ENCODE measurements at places on chromosomes 13 and 19. TPM values are rescaled to one million over a fixed set of nuclear protein-coding genes. Genes with fewer than 3 reads are reported as not detected.

CLEC11A gene
- 2.1 TPM for polyA plus RNA-seq

GRCh38 chr13:106139377-106139776 is 396.1 kb downstream of the EFNB2 start:
- no peak for DNase-seq

- DNase-seq = no peak
Observed at GRCh38 chr19:42480335-42481095, 37.8 kb upstream of the CXCL17 start.

CEACAM3 gene
- polyA plus RNA-seq = not detected

- DNase-seq = no peak
Observed at GRCh38 chr19:3179739-3180293, 1.2 kb downstream of the S1PR4 start.

GRCh38 chr19:49129238-49129583 is 9.9 kb downstream of the PPFIA3 start:
- no peak for DNase-seq

DNA sequence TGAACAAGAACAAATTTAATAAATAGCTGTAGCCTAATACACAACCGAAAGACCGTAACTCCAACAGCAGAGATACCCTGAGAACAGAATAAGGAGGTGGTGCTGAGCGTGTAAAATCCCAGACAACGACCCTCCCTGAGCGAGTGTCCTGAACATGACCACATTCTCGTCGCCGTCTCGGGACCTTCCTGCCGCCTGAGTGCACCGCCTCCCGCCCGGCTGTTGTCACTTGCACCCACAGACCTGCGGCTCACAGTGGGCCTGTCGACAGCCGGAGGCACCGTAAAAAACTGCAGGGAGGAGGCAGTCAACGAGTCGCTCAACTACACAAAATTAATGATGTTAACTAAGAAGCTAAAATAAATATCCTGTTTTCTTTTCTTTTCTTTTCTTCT is 35.8 kb upstream of the GRTP1 start:
- DNase-seq = peak; percentile 57

DNA sequence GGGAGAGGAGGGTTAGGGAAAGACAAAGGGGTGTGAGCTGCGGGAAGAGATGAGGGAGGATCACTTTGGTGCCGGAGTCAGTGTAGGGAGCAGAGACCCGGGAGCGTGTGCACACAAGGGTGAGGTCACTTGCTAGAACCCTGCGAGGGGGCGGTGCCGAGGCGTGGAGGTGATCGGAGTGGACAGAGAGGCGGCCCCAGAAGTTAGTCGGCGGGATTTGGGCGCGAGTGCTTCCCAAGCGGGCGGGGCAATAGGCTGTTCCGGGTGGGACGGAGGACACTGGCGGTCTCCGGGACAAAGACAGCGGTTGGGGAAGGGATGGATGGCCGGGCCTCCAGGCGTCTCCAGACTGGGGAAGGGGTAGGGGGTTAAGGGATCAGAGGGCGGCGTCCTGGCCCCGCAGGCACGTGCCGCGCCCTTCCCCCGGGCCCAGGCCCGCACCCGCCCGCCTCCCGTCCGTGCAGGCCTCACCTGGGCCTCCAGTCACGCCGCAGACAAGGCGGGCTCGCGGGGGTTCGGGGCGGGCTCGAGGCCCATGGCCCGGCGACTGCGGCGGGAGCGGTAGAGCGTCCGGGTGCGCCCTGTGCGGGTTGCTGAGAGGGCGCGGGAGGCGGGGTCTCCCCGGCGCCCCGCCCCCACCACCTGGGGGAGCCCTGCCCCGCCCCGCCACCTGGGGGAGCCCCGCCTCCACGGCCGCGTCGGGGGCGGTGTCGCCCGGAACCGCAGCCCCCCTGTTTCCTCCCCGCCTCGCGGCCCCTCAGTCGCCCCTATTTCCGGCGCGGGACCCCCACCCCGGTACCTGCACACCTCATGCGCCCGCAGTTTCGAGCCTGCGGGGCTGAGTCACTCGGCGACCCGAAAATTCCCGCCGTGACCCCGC is at the start of gene LPAR2:
Gene LPAR2 (minus strand): TSS at position 600 of the 880 bp plus-strand sequence. CDS start 945 bp downstream, outside the sequence.
- no peak for DNase-seq

STAP2 gene
- polyA plus RNA-seq = 199 TPM

GRCh38 chr19:4359627-4360000 is 16.3 kb downstream of the MPND start:
- DNase-seq = peak; percentile 71

GRCh38 chr13:23377983-23378632 is 55.4 kb downstream of the SACS start:
- no peak for DNase-seq

DNA sequence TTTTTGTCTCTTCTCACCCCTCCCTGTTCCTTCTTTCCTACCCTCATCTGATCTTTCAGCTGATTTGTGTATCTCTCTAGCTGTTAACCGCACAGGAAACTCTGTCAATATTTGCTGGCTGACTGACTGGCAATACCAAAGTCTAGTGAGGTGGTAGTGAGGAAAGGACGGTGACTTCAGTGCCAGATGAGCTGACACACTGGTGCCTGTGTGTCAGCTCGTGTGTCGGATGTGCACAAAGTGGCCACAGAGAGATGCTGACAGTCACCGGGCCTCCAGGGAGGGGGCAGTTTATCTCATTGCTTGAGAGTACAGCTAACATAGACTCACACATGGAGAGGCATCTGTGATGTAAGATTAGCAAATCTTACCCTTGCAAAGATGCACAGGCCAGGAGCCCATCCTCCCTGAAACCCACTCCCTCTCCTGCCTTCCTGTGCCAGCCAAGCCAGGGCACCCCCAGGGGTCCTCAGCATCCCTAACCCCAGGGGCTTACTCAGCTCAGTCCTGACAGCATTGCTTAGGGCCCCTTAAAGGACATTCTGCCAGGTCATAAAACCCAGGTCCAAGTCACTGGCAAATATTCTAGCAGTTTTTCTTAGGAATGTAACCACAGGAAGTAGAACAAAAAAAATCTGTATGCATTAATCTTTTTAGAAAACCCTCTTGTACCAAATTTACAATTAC is 80.2 kb downstream of the SHISA2 start:
- DNase-seq = no peak

- DNase-seq = no peak
Observed at GRCh38 chr19:1806184-1807029, 5.7 kb downstream of the ATP8B3 start.

GRCh38 chr19:29001141-29001581 is 211.8 kb downstream of the UQCRFS1 start:
- peak; percentile 59 for DNase-seq

- DNase-seq = peak; percentile 7
Observed at GRCh38 chr13:49357694-49358093, 86.2 kb downstream of the CAB39L start.

DNA sequence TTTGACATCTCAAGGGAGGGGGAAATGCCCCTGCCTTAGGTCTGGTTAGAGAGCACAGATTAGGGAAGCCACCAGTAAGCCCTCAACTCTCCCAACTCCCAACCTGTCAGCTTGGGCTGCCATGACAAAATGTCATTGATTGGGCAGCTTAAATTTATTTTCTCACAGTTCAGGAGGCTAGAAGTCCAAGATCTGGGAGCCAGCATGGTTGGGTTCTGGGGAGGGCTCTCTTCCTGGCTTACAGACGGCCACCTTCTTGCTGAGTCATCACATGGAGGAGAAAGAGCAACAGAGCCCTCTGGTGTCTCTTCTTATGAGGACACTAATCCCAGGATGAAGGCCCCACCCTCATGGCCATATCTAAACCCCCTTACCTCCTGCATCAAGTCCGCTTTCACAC is 24.2 kb downstream of the C19orf12 start:
- no peak for DNase-seq

GRCh38 chr19:31139871-31140505 is 209.2 kb downstream of the TSHZ3 start:
- DNase-seq = no peak

TBXA2R gene
- 1.4 TPM for polyA plus RNA-seq

CEACAM20 gene
- polyA plus RNA-seq = not detected

DNA sequence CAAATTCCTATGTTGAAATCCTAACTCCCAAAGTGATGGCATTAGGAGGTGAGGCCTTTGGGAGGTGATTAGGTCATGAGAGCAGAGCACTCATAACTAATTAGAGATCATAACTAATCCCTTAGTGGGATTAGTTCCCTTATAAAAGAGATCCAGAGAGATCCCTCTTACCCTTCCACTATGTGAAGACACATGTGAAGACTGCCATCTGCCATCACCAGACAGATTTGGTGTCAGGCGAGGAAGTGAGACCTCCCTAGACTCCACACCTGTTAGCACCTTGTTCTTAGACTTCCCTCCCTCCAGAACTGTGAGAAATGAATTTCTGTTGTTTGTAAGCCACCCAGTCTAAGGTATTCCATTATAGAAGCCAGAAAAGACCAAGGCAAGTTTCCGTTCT is 112.2 kb downstream of the NDFIP2 start:
- no peak for DNase-seq

DNA sequence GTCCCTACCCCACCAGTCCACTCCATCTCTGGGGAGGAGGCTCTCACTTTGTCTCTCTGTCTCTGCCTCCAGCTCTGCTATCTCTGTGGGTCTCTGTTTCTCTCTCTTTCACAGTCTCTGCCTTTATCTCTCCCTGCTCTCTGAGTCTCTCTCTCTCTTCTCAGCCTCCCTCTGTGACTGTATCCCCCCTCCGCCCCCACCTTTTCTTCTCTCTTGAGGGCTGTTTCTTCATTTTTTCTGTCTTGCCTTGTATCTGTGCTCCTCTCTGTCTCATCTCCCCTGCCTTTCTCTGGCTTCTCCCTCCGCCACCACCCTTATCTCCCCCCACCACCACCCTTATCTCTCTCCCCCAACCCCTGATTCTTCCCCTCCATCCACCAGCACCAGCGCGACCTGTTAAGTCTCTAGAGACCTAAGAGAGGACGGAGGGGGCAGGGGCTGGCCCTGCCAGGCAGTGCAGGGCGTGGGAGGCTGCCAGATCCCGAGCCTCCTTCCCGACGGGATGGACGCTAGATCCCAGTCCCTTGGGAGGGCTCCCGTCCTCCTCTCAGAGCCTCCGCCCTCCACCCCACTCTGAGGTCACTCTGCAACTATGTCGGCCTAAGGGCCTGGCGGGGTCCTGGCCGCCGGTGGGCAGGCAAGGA is 1.0 kb downstream of the AXL start:
- peak; percentile 83 for DNase-seq

- no peak for DNase-seq
Observed at GRCh38 chr19:38420935-38421334, 5.1 kb downstream of the RASGRP4 start.

DNA sequence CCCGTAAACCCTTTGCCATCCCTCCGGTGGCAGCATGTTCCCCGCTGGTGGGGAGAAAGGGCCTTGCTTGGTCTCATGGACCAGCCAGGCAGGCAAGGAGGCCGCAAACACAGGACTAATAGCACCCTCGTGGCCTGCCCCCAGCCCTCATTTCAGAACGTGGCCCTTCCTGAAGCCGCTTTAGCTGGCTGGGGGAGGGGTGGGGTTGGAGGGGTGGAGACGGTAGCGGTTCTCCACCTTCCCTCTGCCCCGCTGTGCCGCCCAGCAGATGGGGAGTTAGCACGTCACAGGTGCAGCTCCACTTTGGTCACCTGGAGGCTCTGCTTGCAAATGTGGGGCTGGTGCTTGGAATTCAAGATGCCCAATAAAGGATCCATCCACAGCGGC is 59.3 kb upstream of the URI1 start:
- peak; percentile 53 for DNase-seq

- DNase-seq = no peak
Observed at GRCh38 chr19:10911579-10912363, 16.7 kb downstream of the YIPF2 start.

DNA sequence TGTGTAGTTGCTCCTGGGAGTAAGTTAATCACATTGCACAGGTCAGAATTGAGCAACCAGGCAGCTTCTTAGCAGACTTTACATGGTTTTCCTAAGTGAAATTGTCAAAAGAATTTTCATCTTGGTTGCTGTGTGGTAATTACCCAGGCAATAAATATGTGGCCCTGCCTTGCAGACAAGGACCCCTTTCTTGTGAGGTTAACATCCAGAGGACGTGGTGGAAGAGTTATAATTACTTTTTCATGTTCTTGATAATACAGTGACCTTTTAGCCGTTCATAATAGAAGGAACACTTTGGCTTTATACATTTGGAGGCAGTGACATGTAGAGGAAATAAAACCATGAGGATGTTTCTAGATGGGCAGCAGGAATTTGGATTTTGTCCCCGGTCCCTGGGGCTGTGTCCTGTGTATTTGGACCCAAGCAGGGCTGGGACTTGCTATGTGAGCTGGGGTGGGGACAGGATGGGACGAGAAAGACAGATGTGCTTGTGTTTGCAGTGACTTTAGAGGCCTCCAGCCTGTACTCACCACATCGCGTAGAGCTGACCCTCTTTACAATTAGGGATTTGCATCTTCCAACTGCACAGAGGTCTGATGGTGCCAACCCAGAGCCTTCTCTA is 156.2 kb downstream of the STK24 start:
- DNase-seq = no peak

COL4A1 gene
- polyA plus RNA-seq = 9.2 TPM

SOX1 gene
- 0.01 TPM for polyA plus RNA-seq

DNA sequence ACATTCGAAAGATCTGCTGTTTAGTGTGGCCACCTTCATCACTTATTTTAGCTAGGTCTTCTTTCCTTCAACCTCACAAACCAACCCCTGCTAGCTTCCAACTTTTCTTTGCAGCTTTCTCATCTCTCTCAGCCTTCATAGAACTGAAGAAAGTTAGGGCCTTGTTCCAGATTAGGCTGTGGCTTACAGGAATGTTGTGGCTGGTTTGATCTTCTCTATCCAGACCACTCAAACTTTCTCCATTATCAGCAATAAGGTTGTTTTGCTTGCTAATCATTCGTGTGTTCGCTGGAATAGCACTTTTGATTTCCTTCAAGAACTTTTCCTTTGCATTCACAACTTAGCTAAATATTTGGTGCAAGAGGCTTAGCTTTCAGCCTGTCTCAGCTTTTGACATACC is 44.7 kb downstream of the CARS2 start:
- DNase-seq = no peak

GIPR gene
- 0.69 TPM for polyA plus RNA-seq

- DNase-seq = no peak
Observed at GRCh38 chr13:39955560-39955959, 300.1 kb downstream of the COG6 start.

- DNase-seq = no peak
Observed at GRCh38 chr13:93847162-93847561, 620.6 kb downstream of the GPC6 start.

FPR3 gene
- polyA plus RNA-seq = 25.9 TPM

GRCh38 chr19:474126-475078 is 13.6 kb upstream of the SHC2 start:
- DNase-seq = no peak

GRCh38 chr13:84137292-84137691 is 255.0 kb upstream of the SLITRK1 start:
- no peak for DNase-seq

GRCh38 chr13:50831512-50831911 is 12.0 kb downstream of the DLEU7 start:
- no peak for DNase-seq

DNA sequence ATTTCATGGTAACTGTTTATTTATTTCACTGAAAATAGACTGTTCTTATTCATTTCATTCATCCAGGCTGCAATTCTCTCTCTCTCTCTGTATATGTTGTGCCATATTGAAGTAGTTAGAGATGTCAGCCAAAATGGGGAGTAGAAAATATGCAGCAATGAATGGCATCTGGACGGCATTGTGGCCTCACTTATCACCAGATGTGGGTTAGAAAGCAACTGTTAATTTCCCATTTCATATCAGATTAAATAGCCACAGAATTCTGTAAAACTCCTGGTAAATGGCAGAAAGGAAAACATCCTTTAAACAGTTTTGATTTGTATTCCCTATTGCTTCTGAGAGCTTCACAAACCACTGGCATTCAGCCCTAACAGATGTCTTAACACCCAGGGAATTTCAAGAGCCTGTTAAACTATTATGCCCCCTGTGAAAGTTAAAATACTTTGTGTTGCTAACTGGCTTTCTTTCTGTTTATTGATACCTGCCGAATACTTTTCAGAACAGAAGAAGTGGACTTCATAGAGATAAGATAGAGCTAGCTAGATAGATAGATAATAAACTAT is 1763.3 kb upstream of the MIR17HG start:
- no peak for DNase-seq
